PC-3 (cell line): ENCODE measurements at places on chromosomes 12 and 14.

GRCh38 chr12:132019891-132020290 is 70.1 kb downstream of the EP400 start:
- H3K4me3 ChIP-seq = no peak overlapping the region
- no peaks in the 10 kb centered on the region for H3K4me1 ChIP-seq
- no peak overlapping the region for H3K27ac ChIP-seq
- H3K36me3 ChIP-seq = peaks cover 66% of the 10 kb centered on the region; the same call in 1 of the 2 replicates
- DNase-seq = no peak

- H3K4me3 ChIP-seq = no peak overlapping the region
- no peaks in the 10 kb centered on the region for H3K36me3 ChIP-seq
- H3K27ac ChIP-seq = no peak overlapping the region
These were observed 6.8 kb downstream of the FAM161B start for GRCh38 chr14:73943083-73943482.

GRCh38 chr14:96410119-96410518 is 18.2 kb downstream of the AK7 start:
- no peak overlapping the region for H3K4me3 ChIP-seq
- H3K36me3 ChIP-seq = no peaks in the 10 kb centered on the region
- DNase-seq = no peak
- H3K4me1 ChIP-seq = peaks cover 17% of the 10 kb centered on the region

DNA sequence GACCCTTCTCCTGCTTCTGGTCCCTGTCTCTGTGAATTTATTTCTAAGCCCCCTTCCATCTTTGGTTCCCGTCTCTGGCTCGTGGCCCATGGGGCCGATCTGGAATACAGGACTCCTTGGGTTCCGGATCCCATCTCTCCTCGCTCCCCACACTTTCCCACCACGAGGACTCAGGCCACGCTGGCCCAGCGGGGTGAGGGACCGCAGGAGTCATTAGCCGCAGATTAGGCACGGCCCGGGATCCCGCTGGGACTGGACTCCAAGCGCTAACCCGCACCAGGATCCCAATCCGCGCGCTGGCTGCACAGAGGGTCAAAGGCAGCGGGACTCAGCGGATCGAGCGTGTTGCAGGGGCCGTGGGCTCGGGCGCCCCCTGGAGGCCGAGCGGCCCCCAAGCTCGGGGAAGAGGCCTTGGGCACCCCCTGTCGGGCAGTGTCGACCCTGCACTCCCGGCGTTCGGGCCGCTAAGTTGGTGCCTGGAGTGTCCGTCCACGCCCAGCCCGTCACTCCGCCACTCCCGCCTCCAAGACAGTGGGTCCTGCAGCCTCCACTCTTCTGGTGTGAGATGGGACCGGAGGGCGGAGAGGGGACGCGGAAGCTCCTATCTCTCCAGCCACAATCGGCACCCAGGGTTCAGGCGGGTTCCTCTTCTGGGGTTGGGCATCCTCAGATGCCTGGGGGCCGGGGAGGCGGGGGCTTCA is 9.5 kb downstream of the SHMT2 start:
- peaks cover 4% of the 10 kb centered on the region; the same call in 1 of the 2 replicates for H3K36me3 ChIP-seq
- peaks cover 16% of the 10 kb centered on the region for H3K27me3 ChIP-seq
- peaks cover 33% of the 10 kb centered on the region for H3K4me1 ChIP-seq
- peak; percentile 89 for DNase-seq

DNA sequence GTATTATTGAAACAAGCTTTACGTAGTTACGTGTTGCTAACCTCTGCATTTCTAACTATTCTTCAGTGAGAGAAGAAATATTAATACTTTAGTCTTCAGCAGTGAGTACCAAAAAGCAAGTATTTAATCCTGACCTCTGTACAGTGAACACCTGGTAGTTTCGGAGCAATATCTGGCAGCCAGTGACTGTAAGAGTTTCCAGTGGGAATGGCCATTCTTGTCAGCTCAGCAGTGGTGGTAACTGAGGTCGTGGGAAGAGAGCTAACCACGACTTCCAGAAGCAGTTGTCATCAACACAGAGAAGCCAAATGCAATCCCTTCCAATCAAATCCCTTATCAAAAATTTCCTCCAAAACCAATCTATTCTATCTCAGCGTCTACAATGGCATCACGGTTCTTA is 1500.2 kb upstream of the FLRT2 start:
- no peaks in the 10 kb centered on the region for H3K4me1 ChIP-seq
- no peaks in the 10 kb centered on the region for H3K27me3 ChIP-seq
- H3K27ac ChIP-seq = no peak overlapping the region
- DNase-seq = no peak
- H3K4me3 ChIP-seq = no peak overlapping the region
- no peaks in the 10 kb centered on the region for H3K36me3 ChIP-seq

- no peaks in the 10 kb centered on the region for H3K4me1 ChIP-seq
- H3K4me3 ChIP-seq = no peak overlapping the region
These were observed 44.2 kb upstream of the FOXN3 start for GRCh38 chr14:89461256-89461655.

- H3K27me3 ChIP-seq = peaks cover 98% of the 10 kb centered on the region
- H3K36me3 ChIP-seq = no peaks in the 10 kb centered on the region
- H3K4me3 ChIP-seq = no peak overlapping the region
- no peaks in the 10 kb centered on the region for H3K4me1 ChIP-seq
- no peak for DNase-seq
These were observed 113.4 kb downstream of the DICER1 start for GRCh38 chr14:95043732-95044462.

GRCh38 chr12:54565986-54566544 is 16.7 kb downstream of the PDE1B start:
- DNase-seq = no peak
- no peak overlapping the region for H3K27ac ChIP-seq
- H3K27me3 ChIP-seq = peaks cover 69% of the 10 kb centered on the region
- no peaks in the 10 kb centered on the region for H3K36me3 ChIP-seq
- H3K4me1 ChIP-seq = no peaks in the 10 kb centered on the region
- no peak overlapping the region for H3K4me3 ChIP-seq

DNA sequence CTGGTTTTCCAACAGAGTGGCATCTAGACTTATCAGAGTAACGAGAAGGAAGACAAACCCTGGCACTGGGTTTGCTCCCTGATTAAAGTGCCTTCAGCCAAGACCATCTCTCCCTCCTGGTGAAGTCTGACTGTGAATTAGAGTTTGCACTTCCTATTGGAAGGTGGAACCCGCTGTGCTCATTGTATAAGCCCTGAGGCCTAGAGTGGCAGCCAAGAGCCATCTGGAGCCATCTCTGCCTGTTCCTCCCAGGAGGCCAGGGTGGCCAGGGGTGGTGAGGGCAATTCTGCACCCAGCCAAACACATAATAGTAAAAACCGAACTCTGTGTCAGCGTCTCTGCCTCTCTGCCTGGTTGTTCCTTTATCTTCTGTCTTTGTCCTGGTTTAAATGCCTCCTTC is 25.0 kb downstream of the MFAP5 start:
- no peak overlapping the region for H3K4me3 ChIP-seq
- peaks cover 4% of the 10 kb centered on the region; the same call in 1 of the 2 replicates for H3K27me3 ChIP-seq
- H3K36me3 ChIP-seq = no peaks in the 10 kb centered on the region
- H3K4me1 ChIP-seq = no peaks in the 10 kb centered on the region
- no peak overlapping the region for H3K27ac ChIP-seq

GRCh38 chr14:24247422-24247821 is 5.0 kb upstream of the TINF2 start:
- no peak for DNase-seq
- no peak overlapping the region for H3K27ac ChIP-seq
- no peaks in the 10 kb centered on the region; the same call in 1 of the 2 replicates for H3K36me3 ChIP-seq
- H3K4me1 ChIP-seq = peaks cover 19% of the 10 kb centered on the region
- H3K27me3 ChIP-seq = no peaks in the 10 kb centered on the region

- no peaks in the 10 kb centered on the region for H3K27me3 ChIP-seq
- no peak overlapping the region for H3K4me3 ChIP-seq
- no peak overlapping the region for H3K27ac ChIP-seq
- H3K36me3 ChIP-seq = no peaks in the 10 kb centered on the region
These were observed 19.0 kb upstream of the HNF1A start for GRCh38 chr12:120959111-120959878.

DNA sequence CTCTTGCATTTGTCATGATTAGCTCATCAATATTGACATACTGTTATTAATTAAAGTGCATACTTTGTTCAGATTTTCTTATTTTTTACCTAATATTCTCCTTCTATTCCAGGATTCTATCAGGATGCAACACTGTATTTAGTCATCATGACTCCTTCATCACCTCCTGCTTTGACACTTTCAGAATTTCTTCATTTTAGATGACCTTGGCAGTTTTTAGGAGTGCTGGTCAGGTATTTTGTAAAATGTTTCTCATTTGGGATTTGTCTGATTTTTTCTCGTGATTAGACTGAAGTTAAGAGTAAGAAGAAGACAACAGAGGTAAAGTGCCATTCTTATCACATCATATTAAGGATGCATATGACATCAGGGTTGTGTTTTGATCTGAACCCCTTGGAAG is 167.0 kb upstream of the FOXG1 start:
- H3K36me3 ChIP-seq = no peaks in the 10 kb centered on the region
- H3K27me3 ChIP-seq = no peaks in the 10 kb centered on the region
- H3K4me1 ChIP-seq = peaks cover 27% of the 10 kb centered on the region
- H3K27ac ChIP-seq = no peak overlapping the region

DNA sequence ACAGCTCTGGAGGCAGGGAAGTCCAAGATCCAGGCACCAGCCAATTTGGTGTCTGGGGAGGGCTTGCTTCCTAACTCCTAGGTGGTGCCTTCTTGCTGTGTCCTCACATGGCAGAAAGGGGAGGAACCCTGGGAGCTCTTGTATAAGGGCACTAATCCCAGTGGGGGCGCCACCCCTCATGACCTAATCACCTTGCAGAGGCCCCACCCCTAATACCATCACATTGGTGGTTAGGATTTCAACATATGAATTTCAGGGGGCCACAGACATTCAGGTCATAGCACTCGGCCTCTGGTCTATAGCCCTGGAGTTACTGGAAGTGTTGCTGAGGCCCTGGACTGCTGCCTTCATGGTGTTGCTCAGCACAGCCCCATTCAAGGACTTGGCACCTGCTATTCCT is 14.6 kb downstream of the PSMD9 start:
- H3K4me3 ChIP-seq = no peak overlapping the region
- no peak for DNase-seq
- peaks cover 63% of the 10 kb centered on the region for H3K36me3 ChIP-seq

- H3K4me1 ChIP-seq = peaks cover 12% of the 10 kb centered on the region
- H3K36me3 ChIP-seq = no peaks in the 10 kb centered on the region
- H3K27ac ChIP-seq = no peak overlapping the region
- H3K4me3 ChIP-seq = no peak overlapping the region
These were observed 12.3 kb upstream of the RPS6KL1 start for GRCh38 chr14:74935360-74935680.

GRCh38 chr12:59654061-59654460 is 58.2 kb downstream of the SLC16A7 start:
- no peaks in the 10 kb centered on the region for H3K36me3 ChIP-seq
- no peak for DNase-seq
- H3K4me1 ChIP-seq = peaks cover 16% of the 10 kb centered on the region
- no peak overlapping the region for H3K27ac ChIP-seq
- no peak overlapping the region for H3K4me3 ChIP-seq
- no peaks in the 10 kb centered on the region for H3K27me3 ChIP-seq

DNA sequence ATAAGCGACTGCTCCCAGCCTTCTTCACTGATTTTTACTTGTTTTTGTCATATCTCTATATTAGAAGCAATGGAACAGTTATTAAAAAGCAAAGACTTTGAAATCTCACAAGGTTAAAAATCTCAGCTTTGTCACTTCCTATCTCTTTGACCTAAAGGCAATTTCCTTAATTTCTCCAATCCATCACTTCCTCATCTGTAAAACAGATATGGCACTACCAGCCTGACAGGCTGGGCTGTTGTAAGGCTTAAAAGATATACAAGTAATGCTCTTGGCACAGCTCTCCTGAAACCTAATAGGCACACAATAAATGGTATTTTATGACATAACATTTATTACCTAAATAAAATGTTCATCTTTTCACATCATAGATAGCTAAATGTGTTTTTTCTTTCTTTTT is 25.6 kb downstream of the ATXN2 start:
- no peak overlapping the region for H3K4me3 ChIP-seq
- no peak overlapping the region for H3K27ac ChIP-seq
- no peaks in the 10 kb centered on the region; the same call in 1 of the 2 replicates for H3K36me3 ChIP-seq

GRCh38 chr12:89574736-89575208 is 48.9 kb upstream of the POC1B start:
- no peak overlapping the region for H3K27ac ChIP-seq
- H3K27me3 ChIP-seq = no peaks in the 10 kb centered on the region

DNA sequence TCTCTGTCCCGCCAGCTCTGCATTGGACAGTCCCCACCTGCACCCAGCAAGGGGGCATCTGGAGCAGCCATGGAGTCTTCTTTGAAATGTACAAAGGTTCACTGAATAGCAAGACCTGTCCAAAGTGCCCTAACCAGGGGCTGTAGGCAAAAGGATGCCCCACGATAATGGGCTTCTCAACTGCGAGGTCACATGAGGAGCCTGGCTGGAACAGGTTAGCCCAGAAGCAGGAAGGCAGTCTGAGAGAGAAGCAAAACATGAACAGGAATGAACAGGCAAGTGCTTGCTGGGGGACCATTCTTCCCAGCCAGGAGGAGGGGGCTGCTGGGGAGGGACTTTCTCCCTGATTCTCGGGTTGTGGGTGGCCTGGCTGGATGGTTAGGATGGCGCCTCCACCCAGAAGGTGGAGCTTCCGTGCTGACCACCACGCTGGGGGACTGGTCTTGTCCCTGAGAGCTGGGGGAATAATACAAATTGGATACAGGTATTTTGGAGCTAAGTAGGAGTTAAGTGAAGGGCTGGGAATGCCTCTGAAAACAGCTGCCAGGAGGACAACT is 7.1 kb downstream of the KRT85 start:
- DNase-seq = no peak
- H3K4me1 ChIP-seq = peaks cover 3% of the 10 kb centered on the region; the same call in 1 of the 2 replicates
- H3K27ac ChIP-seq = no peak overlapping the region
- no peak overlapping the region for H3K4me3 ChIP-seq
- no peaks in the 10 kb centered on the region for H3K27me3 ChIP-seq

- H3K27ac ChIP-seq = no peak overlapping the region
- peaks cover 11% of the 10 kb centered on the region; the same call in 1 of the 2 replicates for H3K27me3 ChIP-seq
- DNase-seq = no peak
- H3K36me3 ChIP-seq = no peaks in the 10 kb centered on the region
- peaks cover 9% of the 10 kb centered on the region; the same call in 1 of the 2 replicates for H3K4me1 ChIP-seq
- no peak overlapping the region for H3K4me3 ChIP-seq
These were observed 80.8 kb downstream of the DACT1 start for GRCh38 chr14:58718226-58719205.

DNA sequence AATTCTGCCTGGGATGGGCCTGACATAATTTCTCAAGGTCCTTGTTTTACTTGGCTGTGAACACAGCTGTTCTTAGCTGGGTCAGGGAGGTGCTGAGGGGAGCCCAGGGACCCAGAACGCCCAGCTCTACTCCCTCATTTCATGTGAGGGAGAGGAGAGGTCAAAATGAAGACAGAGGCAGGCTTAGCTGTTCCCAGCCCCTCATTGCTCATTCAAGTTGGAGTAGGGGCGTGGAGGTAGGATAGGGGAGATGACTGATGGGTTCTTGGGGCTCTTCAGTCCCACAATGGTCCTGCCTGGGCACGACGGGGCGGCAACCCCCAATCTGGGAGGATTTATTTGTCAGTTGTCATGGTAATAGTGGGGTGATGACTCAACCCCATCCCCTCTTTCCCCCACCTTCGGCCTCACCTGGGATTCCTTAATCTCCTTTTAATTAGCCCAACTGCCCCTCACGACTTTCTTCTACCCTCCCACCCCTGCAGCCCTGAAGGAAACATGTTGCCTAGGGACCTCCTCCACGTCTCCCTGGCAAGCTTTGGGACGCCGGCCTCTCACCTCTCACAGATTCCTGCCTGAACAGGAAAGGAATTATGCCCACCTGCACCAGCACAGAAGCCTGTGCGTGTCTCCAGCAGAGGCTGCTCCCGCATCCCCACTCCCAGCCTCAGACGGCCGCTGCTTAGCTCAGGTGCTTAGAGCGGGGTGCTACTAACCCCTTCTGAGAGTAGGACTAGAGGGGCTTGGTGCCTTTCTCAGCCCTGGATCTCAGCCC is 10.2 kb downstream of the SPRYD3 start:
- peaks cover 17% of the 10 kb centered on the region for H3K4me1 ChIP-seq
- no peaks in the 10 kb centered on the region for H3K27me3 ChIP-seq
- no peak for DNase-seq
- H3K4me3 ChIP-seq = no peak overlapping the region

- H3K4me3 ChIP-seq = no peak overlapping the region
- H3K36me3 ChIP-seq = no peaks in the 10 kb centered on the region
- H3K4me1 ChIP-seq = peaks cover 13% of the 10 kb centered on the region
These were observed 67.4 kb downstream of the PHLDA1 start for GRCh38 chr12:75964150-75964549.
